A172 (cell line): ENCODE measurements at places on chromosomes 12 and 14. TPM values are rescaled to one million over a fixed set of nuclear protein-coding genes. Genes with fewer than 3 reads are reported as not detected.
A peak's percentile ranks its signal among the peaks of the same experiment; 100 is the strongest.

The RBP5 gene
- total RNA-seq: 0.31 TPM in 1 of 2 replicates, not detected in the other

The HHIPL1 gene
- total RNA-seq: not detected in 2 replicates

The PARPBP gene
- 42.4 and 43.2 TPM in 2 replicates for total RNA-seq

GRCh38 chr12:65277994-65278575, 398 bp upstream of the MSRB3 start:
- DNase-seq: no peak

DNA sequence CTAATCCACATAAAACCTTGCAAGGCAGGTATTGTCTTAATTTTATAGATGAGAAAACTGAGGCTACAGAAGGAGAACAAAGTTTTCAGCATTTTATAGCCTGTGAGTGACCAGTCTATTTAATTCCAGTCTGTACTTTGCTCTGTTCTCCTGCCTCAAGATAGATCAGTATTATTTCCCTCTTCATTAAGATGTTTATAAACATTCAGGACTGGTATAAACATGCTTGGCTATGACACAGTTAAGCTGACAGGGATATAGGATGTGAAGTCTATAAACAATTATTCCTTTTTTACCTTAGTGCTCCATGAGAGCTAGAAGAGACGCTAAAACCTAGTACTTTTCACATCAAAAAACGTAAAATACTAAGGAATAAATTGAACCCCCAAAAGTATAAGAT, 287.3 kb downstream of the RAD51B start:
- no peak for DNase-seq

GRCh38 chr12:19575337-19576243, 136.3 kb downstream of the AEBP2 start:
- DNase-seq: peak; percentile 88

- DNase-seq: no peak
These were observed 28.3 kb downstream of the ADIPOR2 start for GRCh38 chr12:1719139-1719538.
